Naive B cell (primary cell): ENCODE measurements at places on chromosomes 5 and 9.

GRCh38 chr5:43245724-43246385, 53.8 kb downstream of the NIM1K start:
- no peak for DNase-seq

DNA sequence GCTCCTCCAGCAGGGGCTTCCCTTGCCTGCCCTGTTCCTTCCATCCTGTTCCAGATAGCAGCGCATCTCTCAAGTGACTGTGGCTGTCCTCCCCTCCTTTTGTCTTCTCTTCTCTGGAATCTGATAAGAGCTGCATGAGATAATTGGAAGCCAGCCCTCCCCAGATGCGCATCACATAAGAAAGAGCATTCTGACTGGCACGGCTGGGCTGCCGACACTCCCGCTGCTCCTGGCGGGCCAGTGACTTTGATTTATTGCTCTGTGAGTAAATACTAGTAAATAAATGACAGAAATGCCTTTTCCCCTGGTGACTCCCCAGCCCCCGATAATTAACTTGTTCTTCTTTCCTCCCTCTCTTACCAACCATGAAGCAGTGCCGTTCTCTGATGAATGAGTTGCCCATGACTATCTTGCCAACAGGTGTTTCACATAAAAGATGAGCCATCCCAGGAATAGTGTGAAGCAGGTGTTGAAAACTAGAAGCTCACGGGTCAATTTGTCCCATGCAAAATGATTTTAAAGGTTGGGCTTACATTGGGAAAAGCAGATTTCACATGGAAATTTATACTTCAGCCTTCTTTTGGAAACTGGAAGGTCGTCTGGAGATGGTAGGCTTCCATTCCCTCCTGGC, 212.3 kb downstream of the ERCC6L2 start:
- DNase-seq: no peak

- DNase-seq: no peak
These were observed 1.4 kb upstream of the PPP2CA start for GRCh38 chr5:134227259-134227658.

- no peak for DNase-seq
These were observed 719 bp upstream of the ISCA1 start for GRCh38 chr9:86282979-86283535.

- DNase-seq: no peak
These were observed 444.3 kb upstream of the CLINT1 start for GRCh38 chr5:158303275-158303674.

DNA sequence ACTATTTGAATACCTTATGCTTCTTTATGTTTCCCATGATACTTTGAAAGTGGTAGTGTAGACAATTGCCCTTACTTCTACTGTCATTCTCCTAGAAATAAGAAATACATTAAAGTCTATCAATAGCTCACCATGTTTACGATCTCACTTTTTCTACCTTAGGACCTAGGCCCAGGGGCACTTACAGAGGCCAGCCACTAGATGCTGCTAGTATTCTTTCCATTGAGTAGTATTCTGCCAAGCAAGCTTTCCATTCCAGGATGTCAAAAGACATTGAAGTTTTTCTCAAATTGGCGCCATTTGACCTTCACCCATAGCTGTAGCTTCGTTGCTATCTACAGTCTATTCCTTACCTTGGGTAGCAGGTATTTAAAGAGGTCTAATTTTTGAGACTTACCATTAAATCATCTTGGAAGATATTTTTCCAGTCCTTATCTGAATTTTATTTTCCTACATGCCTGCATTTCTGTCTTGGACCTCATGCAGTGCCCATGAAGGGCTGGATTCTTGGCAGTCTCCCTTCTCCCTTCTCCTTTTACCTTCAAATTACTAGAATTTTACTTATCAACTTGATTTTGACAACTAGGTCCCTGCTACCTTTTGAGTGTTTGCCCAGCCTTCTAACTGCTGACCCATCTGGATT, 246.0 kb upstream of the NUDT12 start:
- DNase-seq: no peak

DNA sequence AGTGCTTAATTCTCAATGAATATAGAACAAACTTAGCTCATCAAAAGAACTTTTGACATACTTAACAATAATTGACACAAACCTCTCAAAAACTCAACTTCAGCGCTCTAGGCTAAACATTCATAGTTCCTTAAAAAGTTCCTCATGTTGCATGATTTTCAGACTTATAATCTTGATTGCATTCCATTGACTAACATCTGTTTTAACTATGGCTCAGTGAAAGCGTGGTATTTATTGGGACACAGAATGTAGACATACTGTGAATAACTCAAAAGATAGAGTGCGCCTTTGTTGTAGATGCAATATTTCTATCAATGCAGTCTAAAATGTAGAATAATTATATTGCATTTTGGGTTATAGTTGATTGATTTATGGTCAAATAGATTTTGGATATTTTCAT, 227.1 kb upstream of the HAPLN1 start:
- no peak for DNase-seq

- DNase-seq: no peak
These were observed 236.9 kb downstream of the GLIS3 start for GRCh38 chr9:4062966-4063365.

GRCh38 chr5:133121080-133121479, 69.3 kb downstream of the HSPA4 start:
- no peak for DNase-seq

- no peak for DNase-seq
These were observed 14.3 kb upstream of the AJM1 start for GRCh38 chr9:136827794-136828473.

DNA sequence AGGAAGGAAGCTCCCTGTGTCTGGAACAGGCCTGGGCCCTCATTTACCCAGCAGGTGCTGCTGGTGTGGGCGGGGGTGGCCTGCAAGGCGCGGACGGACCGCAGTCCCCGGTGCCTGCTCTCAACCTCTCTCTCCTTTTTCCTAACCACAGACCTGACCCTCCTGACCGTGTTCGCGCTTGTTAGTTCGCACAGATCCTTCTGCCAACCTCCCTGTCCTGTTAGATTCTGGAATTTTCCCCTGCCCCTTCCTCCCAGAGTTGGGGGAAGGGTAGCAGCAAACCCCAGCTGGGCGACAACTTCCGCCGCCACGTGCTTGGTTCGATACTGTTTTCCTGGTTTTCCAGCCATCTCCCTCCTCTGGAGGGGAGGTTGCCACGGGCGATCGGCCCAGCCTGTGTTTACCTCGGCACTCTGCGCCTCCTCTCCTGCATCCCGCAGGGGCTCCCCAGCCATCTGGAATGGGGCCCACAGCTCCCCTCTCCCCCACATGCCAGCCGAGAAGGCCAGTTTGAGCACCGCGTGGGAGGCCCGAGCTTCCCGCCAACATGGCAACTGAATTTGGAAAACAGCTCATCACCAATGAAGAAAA, 70.8 kb upstream of the UNC5A start:
- no peak for DNase-seq

- DNase-seq: no peak
These were observed 218.6 kb upstream of the RASEF start for GRCh38 chr9:83281306-83282255.

- no peak for DNase-seq
These were observed 161.2 kb downstream of the GNA14 start for GRCh38 chr9:77486968-77487367.

DNA sequence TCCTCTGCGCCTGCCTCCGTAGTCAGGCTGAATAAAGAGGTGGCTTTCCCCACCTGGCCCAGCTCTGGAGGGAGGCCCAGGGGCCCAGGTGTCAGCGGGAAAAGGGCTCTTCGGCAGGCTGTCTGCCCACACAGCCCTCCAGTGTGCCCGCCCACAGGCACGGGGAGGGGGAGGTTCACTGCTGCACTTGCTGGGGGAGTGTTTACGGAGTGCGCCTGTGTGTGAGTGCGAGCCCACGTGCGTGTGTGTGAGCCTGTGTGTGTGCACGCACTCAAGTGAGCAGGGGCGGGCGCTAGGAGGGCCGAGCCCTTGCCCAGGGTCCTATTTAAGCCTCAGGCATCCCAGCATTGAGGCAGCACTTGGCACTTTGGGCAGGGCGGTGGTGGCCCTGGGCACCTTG, 10.9 kb downstream of the DNLZ start:
- no peak for DNase-seq

- no peak for DNase-seq
These were observed 394.0 kb downstream of the CETN3 start for GRCh38 chr5:90015584-90016018.

DNA sequence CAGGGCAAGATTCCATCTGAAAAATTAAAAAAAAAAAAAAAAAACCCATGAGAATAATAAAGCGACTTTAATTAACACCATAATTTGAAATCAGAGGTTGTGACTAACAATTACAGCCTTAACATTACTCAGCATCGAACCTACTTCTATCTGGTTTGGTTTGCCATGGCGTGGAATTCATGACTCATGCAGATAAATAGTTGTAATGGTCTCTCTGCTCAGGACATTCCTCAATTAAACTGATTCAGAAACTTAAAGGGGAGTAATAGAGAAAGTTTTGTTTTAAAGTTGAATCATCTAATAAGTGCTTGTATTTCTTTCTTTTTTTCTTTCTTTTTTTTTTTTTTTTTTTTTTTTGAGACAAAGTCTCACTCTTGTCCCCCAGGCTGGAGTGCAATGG, 135.5 kb downstream of the SPATA31D1 start:
- DNase-seq: no peak
